ENCODE measurements at places on chromosomes 1 and 21.

- no peak for DNase-seq
Observed at GRCh38 chr1:31830511-31830910, 14.7 kb upstream of the SPOCD1 start.

DNA sequence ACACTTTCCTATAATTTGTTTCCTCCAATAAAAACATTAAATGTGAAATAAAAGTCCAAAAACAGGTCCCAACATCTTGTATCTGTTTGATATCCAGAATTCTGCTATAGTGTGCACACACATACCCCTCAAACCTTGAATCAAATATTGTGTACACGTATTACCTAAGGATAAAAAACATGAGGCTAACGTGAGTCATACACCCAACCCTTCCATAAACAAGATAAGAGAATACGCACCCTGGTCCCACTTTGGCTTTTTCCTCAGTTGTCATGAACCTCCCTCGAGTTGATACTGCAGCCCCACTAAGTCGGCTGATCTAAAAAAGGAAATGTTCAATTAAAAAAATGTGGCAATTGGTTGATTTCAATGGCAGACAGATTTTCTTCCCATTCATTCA lies 5.2 kb downstream of the KHDC4 start:
- DNase-seq = no peak

- DNase-seq = no peak
Observed at GRCh38 chr1:76744989-76745388, 122.3 kb upstream of the ST6GALNAC5 start.

- DNase-seq = no peak
Observed at GRCh38 chr1:9904596-9904995, 5.5 kb downstream of the CTNNBIP1 start.

DNA sequence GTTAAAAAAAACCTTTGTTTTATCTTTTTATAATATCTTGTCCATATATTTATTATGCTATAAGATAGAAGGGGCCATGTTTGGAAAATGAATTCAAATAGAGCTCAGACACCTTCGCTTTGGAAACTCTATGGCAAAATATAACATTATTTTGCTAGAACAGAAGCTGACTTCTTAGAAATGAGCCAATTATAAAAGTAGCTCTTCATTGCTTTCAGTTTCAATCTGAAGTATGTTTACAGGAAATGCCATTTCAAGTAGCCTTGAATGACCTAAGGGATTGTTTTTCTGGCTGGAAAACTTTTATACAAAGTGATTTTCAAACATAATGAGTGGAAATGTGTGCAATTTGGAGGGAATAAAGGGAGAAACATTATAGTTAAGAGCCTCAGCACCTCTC lies 37.8 kb upstream of the GBP5 start:
- no peak for DNase-seq

DNA sequence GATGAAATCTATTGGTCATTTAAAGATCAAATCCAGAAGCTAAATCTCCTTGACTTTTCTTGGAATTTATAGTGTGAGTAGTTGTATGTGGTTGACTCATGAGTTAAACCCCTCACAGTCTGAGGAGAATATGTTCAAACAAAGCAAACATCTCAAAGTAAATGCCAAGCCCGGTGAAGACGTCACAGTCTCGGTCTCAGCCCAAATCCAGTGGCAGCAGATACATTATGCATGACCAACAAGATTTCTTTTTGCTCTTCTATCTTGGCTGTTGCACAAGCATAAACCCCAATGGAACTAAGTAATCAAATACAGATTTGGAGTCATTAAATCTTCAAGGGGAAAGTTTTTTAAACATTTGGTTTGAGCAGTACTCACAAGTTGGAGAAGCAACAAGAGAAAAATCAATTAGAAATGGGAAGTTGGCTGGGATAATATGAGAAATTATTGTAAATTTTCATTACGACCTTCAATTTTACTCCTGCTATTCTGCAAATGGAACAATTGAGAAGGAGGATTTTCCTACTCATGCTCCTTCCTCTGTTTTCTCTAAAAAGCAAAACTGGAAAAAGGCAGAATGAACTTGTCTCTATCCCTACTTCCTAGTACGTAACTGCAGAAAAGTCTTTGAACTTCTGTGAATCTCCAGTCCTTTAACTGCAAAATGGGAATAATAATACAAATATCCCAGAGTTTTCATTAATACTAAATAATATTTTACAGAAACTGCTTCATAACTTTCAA lies 575.8 kb downstream of the NUF2 start:
- no peak for DNase-seq

DNA sequence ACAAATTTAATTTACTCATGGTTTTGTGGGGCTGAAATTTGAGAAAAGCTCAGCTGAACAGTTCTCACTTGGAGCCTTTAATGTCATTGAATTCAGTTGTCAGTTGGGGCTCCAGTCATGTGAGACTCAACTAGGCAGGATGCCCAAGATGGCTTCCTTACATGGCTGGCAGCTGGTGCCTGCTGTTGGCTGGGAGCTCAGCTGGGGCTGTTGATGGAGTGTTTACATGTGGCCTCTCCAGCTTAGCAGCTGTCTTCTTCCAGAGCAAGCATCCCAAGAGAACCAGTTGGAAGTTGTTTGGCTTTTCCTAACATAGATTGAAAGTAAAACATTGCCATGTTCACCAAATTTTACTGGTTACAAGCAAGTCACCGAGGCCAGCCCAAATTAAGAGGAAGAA lies 81.8 kb upstream of the KCNA3 start:
- peak; percentile 14 for DNase-seq

DNA sequence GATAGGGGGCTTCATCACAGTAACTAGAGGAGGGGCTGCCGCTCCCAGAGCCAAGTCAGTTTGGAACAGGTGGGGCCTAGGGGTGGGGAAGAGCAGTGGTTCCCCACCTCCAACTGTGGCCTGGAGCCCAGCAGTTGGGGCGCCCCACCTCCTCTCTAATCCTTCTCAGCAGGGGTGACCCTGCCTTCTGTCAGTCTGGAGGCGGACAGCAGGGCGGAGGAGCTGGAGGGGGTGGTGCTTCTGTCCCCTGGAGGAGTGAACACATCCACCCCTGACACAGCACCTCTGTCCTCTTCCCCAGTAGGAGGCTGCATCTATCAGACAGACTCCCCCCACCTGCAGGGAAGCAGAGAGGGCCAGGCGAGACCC lies 73.8 kb downstream of the MRPL37 start:
- no peak for DNase-seq

GRCh38 chr1:25631750-25632485 lies 15.3 kb downstream of the MAN1C1 start:
- no peak for DNase-seq

- DNase-seq = no peak
Observed at GRCh38 chr1:175599212-175599705, 144.1 kb downstream of the TNR start.

DNA sequence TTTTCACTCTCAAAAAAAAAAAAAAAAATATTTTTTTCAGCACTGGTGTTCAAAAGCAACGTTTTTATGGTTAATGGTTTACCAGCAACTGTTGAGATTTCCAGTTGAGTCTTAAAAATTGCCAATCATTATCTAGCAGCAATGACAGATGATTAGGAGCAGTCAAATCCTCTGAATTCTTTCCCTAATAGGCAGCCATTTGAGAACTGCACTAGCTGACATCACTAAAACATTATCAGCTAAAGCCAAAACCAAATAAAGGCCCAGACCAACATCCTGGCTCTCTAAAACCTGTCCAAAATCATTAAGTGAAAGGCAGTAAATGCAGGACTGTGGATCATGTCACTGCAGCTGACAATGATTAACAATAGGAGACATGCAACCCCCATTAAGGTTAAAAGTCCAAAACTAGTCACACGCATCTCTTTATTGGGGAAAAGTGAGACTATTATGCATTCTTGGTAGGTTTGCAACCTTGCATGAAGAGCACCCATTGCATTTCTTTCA lies 14.0 kb downstream of the SFPQ start:
- no peak for DNase-seq

DNA sequence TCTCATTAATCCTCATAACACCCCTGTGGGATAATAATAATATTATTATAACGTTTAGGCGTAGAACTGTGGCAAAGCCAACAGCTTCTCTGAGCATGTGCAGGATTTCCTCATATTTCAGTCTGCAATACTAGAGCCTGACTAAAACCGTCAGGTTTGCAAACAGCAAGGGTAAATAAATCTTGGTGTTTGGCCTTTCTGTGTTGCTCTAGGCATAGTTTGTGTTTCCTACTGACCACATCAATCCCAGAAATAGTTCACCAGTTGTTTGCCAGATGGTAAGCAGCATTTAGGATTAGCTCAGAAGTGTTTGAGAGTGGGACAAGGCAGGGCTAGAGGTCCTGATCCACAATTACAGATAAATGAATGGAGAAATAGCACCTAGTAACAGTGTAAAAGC lies 2.8 kb upstream of the KCNA3 start:
- DNase-seq = no peak

DNA sequence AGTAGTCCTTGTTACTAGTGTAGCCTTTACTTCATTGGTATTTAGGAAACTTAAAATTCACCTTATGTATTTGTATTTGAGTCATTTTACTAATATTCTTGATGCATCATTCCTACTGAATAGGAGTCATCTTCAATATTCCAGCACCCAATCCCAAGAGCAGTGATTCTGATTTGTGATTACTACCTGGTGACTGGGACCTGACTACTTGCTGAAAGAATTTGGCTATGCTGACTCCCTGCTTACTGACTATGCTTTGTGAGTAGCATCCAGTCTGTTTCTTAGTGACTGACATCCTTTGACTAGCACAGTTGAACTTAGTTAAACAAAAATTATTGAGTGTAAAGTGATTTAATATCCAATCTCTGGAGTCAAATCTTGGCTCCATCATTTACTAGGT lies 129.9 kb upstream of the NEGR1 start:
- DNase-seq = no peak

- DNase-seq = no peak
Observed at GRCh38 chr1:29966526-29967045, 730.3 kb downstream of the PTPRU start.

DNA sequence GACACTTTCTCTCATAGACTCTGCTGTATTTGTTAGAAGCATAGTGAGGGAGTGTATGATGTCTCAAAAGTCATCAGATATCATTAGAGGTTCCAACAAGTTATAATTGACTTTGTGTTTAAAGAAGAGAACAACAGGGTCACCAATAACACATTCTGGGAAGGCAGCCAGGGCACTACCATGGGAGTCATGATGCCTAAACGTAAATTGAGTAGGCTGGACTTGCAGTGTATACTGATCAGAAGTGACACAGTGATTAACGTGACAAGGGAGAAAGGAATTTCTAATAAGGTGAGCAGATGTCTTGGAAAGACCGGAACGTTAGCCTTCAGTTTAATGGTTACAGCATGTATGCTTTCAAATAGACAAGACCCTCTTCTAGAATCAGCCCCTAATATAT lies 973.2 kb downstream of the NCAM2 start:
- DNase-seq = peak; percentile 84

DNA sequence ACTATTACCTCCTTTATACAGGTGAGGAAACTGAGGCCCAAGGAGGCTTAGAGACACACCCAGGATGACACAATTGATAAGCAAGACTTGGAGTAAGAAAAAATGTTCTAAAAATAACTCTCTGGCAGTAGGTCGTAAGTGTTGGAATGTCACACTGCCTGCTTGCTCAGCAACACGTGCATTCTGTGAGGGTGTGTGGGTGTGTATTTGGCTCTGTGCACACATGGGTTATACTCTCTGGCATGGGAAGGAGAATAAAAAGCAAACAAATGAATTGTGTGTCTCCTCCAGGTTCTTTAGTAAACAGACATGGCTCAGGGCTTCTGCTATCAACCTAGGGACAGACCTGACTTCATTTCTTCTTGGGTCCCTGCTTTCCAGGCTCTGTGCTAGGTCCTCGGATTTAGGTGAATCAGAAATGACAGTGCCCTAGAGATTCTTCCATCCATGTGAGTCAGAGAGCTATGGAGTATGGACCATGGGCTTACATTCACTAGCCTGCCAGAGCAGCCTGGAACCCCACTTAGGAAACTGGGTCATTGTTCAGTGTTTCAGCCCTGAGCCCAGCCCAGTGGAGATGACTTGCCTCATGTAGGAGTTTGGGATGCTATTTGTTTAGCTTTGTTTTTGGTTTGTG lies 72.4 kb downstream of the ELAVL4 start:
- DNase-seq = no peak

GRCh38 chr1:36520056-36520455 lies 37.3 kb upstream of the CSF3R start:
- peak; percentile 75 for DNase-seq

DNA sequence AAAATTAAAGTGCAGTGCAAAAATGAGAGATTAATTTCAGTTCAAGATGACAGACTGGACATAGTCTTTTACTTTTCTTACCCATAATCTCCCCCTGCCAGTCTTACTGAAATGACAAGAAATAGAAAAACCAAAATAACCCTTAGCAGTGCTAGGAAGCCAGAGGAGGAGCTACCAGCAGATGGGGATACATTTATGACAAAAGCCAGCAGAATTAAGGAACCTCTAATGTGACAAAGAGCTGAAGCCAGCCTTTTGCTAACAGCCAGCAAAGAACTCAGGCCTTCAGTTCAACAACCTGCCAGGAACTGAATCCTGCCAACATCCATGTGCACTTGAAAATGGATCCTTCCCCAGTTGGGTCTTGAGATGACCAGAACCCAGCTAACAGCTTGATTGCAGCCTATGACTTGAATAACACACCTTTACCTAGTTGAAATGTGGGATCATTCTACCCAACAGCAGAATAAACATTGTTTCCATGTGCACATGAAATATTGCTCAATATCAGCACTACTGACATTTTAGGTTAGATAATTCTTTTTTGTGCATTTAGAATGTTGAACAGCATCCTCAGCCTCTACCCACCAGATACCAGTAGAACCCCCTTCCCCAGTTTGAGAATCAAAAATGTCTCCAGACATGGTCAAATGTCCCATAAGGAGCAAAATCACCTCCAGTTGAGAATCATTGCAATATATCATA lies 7.9 kb upstream of the TRAF5 start:
- DNase-seq = no peak

GRCh38 chr1:78840453-78841271 lies 165.9 kb downstream of the ADGRL4 start:
- DNase-seq = peak; percentile 29

- no peak for DNase-seq
Observed at GRCh38 chr1:3313576-3313950, 140.9 kb upstream of the ARHGEF16 start.

DNA sequence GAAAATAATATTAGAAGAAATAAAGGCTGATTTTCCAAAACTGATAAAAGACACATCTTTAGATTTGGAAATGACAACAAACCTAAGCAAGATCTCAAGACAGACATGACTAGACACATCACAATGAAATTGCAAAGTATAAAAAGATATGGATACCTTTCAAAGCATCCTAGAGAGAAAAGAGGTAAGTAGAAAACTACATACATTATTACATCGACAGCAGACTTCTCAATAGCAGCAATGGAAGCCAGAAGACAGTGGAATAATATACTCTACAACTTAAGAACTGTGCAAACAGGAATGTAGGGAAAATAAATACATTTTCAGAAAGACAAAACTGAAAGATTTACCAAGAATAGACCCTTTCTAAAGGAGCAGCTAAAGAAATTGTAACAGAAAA lies 50.2 kb downstream of the DENND1B start:
- DNase-seq = no peak

DNA sequence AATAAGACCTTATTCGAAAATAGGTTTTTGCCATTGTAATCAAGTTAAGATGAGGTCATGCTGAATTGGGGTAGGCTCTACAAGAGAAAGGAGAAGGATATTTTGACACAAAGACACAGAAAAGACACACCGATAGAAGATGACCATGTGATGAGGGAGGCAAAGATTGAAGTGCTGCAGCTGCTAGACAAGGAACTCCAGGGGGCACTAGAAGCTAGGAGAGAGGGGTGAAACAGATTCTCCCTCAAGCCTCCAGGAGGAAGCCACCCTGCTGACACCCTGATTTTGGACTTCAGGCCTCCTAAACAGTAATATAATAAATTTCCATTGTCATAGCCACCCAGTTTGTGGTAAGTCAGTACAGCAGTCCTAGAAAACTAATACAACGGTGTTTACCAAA lies 506.8 kb upstream of the CAMK1G start:
- peak; percentile 23 for DNase-seq
